ENCODE measurements at places on chromosomes 16 and 17.

- no peak for DNase-seq
These were observed 9.8 kb downstream of the CHST6 start for GRCh38 chr16:75485230-75486013.

DNA sequence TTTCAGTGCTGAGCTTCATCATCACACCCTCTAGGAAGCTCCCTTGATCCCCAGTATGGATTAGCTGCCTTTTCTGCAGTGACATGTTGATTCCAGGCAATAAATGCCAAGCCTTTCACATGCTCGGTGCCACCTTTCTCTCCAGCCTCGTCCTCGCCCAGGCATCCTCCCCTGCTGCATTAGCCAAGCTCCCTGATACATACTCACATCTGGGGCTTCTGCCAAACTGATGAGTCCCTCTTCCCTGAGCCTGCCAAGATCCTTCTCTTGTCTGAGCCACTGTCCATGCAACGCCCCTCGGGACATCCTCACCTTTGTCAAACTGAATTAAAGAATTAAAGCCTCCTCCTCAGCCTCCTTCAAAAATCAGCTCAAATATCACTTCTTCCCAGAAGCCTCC lies 538.5 kb upstream of the CDH11 start:
- no peak for DNase-seq

- DNase-seq, result no peak
These were observed 825 bp downstream of the METTL9 start for GRCh38 chr16:21600031-21600773.

GRCh38 chr16:85615014-85615851 lies 2.1 kb downstream of the GSE1 start:
- DNase-seq, result peak; percentile 46

- DNase-seq, result no peak
These were observed 175.6 kb downstream of the VPS53 start for GRCh38 chr17:539066-539465.

GRCh38 chr17:76018801-76019200 lies 8.3 kb downstream of the EVPL start:
- no peak for DNase-seq

DNA sequence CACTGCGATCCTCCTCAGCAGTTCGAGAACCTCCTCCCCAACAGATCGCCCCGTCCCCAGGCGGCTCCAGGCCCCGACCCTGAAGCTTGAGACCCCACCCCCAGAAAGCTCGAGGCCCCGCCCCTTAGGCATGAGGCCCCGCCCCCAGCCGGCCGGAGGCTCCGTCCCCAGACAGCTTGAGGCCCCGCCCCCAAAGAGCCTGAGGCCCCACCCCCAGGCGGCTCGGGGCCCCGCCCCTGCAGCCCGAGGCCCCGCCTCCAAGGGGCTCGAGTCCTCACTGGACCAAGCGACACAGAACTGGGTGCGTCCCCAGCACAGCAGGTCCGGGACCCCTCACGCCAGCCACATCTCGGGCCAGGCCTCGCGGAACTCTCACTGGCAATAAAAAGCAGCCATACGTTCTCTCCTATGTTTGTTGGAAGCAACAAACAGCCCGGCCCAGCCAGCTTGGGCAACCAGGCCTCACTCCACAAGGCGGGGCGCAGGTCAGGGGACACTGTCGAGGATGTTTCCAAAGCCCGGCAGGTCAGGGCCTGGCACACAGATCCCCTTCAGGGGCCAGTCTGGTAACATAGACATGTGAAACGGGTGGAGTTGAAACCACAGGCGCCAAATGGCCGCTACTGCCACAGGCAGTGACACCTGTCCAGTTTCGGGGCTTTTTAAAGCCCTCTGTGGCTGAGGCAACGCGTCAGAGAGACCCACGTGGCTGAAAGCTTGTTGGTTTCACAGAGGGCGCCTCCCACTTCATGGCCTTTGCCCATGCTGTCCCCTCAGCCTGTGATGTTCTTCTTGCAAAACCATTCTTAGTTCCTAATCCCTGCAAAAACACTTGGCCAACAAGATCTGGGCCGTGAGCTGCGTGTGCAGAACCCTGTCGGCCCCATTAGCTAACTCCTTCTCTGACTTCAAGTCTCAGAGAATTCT lies 224.2 kb downstream of the PARN start:
- no peak for DNase-seq

GRCh38 chr17:3922765-3923164 lies 6.5 kb upstream of the P2RX1 start:
- no peak for DNase-seq

- DNase-seq, result no peak
These were observed 1.3 kb downstream of the TMEM208 start for GRCh38 chr16:67228034-67228785.

GRCh38 chr16:51050377-51050706 lies 100.7 kb downstream of the SALL1 start:
- no peak for DNase-seq

- no peak for DNase-seq
These were observed 29.3 kb downstream of the CLEC19A start for GRCh38 chr16:19314718-19315425.

GRCh38 chr16:1363501-1364041 lies 11.8 kb downstream of the GNPTG start:
- DNase-seq, result peak; percentile 76

DNA sequence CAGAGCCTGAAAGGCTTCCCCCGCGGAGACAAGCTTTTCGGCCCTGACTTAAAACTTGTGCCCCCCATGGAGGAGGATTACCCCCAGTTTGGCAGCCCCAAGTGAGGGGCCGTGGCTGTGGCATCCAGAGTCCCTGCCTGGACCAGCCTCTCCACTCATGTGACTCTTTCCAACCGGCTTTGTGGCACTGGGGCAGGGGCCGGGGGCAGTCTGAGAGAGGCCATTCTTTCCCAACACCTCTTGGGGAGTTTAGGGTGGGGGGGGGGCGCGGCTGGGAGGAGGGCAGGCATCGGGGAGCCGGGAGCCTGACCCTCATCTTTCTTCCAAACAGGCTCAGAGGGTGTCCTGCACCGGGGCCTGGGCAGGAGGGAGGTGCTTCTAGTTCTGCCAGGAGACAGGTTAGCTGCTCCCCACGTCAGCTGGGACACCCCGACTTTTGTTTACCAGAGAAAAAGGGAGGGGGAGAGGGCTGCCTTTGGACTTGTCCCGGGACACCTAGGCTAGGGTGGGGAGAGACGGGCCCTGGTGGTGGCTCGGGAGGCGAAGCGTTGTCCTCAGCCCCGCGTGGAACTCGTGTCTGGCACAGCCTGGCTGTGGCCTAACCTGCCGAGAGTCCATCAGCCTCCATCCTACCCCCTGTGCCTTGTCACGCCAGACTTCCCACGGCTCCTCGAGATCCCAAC lies 7.3 kb upstream of the SERPINF1 start:
- DNase-seq, result no peak

- no peak for DNase-seq
These were observed 14.3 kb downstream of the ACSF2 start for GRCh38 chr17:50440172-50440837.

- DNase-seq, result no peak
These were observed 82.6 kb downstream of the NOG start for GRCh38 chr17:56675876-56676660.

GRCh38 chr17:60253048-60253447 lies 103.3 kb downstream of the CA4 start:
- no peak for DNase-seq

DNA sequence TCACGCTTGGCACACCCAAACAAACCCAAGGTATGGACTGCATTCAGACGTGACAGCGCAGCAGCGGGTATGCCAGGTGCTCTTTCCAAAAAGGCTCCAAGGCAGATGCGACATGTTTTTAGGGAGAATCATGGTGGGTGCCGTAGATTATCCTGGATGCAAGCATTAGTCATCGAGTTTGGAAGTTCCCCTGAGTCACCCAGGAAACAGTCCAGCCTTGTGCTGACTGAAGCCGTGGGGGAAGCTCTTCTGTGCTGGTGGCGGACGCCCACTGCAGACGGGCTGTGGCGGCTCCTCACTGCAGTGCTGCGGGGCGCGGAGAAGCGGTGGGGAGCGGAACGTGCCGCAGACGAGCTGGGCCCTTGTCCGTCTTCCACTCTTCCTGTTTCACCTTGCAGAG lies 13.9 kb downstream of the JPT2 start:
- no peak for DNase-seq

GRCh38 chr17:40068584-40068916 lies 5.8 kb downstream of the THRA start:
- DNase-seq, result no peak

DNA sequence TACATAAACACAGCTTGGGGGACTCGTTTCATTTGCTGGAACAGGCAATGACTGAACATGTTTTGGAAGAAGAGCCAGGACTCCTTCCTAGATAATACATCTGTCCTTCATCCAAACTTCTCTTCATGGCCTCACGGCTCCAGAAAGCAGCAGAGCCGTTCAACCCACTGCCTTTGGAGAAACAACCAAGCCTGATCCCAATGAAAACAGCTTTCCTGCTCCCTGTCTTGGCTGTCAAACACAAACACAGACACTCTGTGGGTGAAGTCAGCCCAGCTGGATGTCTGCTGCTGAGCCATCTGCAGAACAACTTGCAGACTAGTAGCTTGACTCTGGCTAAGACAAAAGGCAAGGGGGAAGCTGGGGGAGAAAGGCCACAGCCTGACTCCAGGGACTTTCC lies 345.1 kb upstream of the PSMD7 start:
- no peak for DNase-seq

- DNase-seq, result no peak
These were observed 28.0 kb downstream of the ZCCHC14 start for GRCh38 chr16:87464691-87465300.

DNA sequence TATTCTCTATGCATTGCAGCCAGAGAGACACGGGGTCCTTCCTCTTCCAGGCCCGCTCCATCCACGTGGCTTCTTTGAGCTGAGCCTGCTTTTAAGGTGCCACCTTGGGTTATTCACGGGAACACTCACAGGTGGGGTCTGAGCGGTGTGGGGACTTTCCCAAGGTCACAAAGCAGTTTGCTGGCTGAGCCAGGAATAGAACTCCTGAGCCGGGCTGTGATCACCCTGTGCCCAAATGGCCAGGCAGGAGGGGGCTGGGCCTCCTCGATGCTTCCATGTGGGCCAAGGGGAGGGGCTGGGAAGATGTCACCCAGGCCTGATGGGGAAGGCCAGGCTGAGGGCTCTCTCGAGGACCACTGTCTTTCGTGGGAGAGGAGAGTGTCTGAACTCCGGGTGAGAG lies 13.0 kb upstream of the GSE1 start:
- DNase-seq, result no peak

GRCh38 chr17:72702998-72703397 lies 389.5 kb downstream of the SLC39A11 start:
- no peak for DNase-seq

- no peak for DNase-seq
These were observed 34.9 kb upstream of the MLKL start for GRCh38 chr16:74735554-74735953.
